Fibroblast of lung (primary cell): ENCODE measurements at places on chromosomes 13 and 19. TPM values are rescaled to one million over a fixed set of nuclear protein-coding genes. Genes with fewer than 3 reads are reported as not detected.
A peak's percentile ranks its signal among the peaks of the same experiment; 100 is the strongest.

The ZNF613 gene
- 10.8 and 11.2 TPM in 2 replicates for total RNA-seq

The PCDH9 gene
- total RNA-seq, result 0.26 and 0.50 TPM in 2 replicates

The ARL11 gene
- under 0.01 TPM in 1 of 2 replicates, not detected in the other for total RNA-seq

The TBXA2R gene
- 0.77 and 1.8 TPM in 2 replicates for total RNA-seq

The PEG3 gene
- 3.9 and 5.6 TPM in 2 replicates for total RNA-seq

The C5AR2 gene
- under 0.01 TPM in 1 of 2 replicates, not detected in the other for total RNA-seq

The OR1I1 gene
- not detected in 2 replicates for total RNA-seq

The ELL gene
- 17.7 and 18.7 TPM in 2 replicates for total RNA-seq

The ZNF540 gene
- 1.0 and 1.3 TPM in 2 replicates for total RNA-seq

DNA sequence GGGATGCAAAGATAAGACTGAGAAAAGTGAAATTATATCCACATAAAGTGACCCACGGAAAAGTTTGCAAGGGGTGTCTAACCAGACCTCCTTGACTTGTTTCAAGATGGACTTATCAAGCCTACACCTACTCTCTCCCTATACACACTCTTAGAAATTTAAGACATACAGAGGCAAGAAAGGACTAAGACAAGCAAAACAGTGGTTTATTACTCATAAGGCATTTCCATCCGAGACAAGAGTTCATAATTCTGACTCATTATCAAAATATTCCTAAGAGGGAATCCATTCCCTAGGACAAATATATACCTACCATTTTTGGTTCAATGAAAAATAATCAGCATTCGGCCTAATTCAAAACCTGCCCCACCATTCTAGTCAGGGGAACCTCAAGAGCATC is 232.6 kb upstream of the GPC6 start:
- DNase-seq, result peak; percentile 48

DNA sequence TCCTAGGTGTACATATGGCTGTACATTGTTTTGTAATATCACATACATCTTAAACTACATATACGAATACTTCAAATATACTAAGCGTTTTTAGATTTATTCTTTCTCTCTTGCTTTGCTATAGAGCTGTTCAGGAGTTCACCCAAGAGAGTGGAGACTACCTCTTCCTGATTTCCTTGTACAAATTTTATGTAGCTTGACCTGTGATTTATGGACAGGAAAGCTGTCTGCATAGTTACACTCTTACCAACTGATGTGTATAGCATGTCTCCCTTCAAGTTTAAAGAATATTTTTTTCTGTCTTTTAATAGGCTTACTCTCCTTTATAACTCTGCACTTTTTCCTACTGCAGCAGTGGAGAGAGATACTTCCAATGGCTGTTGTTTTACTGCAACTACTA is 428.7 kb downstream of the NDFIP2 start:
- DNase-seq, result no peak

- peak; percentile 75 for DNase-seq
These were observed 7.0 kb downstream of the PLVAP start for GRCh38 chr19:17370026-17370587.

- DNase-seq, result no peak
These were observed 1328.8 kb downstream of the OLFM4 start for GRCh38 chr13:54357284-54357933.

GRCh38 chr13:38685974-38686576 is 802 bp upstream of the FREM2 start:
- peak; percentile 18 for DNase-seq

DNA sequence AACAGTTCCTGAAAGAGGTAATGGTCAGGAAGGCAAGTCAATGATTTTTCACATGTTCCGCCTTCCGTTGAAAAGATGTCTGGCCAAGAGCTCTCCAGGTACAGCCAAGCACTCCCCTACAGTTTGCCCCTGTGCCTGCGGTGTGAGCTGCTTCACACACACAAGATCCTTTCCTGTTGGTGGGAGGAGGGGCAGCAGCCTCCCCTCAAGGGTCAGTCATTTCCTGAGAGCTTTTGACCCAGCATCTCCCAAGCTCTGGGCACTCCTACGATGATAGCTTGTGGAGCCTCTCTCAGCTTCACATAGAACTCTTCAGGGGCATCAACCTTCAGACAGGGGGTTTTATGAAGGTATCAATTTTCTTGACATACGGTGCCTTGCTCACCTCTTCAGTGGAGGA is 86.9 kb downstream of the DOCK9 start:
- DNase-seq, result no peak

DNA sequence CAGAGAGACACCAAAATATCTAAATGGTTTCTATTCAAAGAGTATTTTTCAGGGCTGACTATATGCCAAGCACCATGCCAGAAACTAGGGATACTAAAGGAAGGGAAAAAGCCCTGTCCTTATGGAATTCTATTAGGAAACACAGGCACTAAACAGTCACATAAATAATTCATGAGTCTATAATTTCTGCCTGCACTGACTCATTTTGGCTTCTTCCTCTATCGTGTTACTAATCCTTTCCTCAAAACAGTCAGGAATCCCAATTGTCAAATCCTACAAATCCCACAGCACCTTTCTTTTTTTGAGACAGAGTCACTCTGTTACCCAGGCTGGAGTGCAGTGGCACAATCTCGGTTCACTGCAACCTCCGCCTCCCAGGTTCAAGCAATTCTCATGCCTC is 29.2 kb downstream of the XPO4 start:
- DNase-seq, result peak; percentile 70

- peak; percentile 61 for DNase-seq
These were observed 1.3 kb downstream of the NECTIN2 start for GRCh38 chr19:44847144-44848035.

DNA sequence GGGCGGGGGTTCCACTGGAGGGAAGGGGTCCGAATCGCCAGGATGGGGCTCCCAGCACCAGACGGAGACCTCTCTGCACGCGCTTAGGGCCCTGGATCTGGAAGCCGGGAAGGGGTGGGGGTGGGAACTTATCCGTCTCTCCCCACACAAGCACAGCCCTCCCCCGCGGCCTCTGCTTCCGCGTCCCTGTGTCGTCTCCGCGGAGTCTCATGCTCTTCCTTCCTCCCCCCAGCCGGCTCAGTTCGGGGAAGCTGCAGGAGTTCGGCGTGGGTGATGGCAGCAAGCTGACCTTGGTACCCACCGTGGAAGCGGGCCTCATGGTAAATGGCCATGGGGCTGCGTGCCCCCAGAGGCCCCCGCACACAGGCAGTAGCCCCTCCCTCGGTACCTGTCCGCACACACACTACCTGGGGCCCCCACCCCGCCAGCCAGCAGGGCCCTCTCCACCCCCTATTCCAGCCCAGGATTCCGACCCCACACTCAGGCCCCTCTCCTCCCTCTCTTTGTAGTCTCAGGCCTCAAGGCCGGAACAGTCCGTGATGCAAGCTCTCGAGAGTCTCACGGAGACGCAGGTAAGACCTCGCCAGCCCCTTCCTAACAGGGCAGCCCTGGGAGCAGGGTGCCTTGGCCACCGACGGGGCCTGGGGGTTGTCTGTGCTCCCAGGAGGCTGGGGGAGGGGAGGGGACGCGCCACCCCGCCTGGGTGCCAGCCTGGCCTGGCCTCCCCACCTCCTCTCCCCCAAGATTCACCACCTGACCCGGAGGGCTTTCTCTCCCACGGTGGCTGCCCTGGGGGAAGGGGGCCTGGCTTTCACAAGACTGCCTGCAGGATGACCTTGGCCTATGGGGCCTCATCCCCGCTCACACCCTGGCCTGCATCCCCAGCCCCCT is 3.2 kb downstream of the MIDN start:
- DNase-seq, result peak; percentile 72

- DNase-seq, result no peak
These were observed 10.6 kb upstream of the ZNF556 start for GRCh38 chr19:2856457-2857050.

DNA sequence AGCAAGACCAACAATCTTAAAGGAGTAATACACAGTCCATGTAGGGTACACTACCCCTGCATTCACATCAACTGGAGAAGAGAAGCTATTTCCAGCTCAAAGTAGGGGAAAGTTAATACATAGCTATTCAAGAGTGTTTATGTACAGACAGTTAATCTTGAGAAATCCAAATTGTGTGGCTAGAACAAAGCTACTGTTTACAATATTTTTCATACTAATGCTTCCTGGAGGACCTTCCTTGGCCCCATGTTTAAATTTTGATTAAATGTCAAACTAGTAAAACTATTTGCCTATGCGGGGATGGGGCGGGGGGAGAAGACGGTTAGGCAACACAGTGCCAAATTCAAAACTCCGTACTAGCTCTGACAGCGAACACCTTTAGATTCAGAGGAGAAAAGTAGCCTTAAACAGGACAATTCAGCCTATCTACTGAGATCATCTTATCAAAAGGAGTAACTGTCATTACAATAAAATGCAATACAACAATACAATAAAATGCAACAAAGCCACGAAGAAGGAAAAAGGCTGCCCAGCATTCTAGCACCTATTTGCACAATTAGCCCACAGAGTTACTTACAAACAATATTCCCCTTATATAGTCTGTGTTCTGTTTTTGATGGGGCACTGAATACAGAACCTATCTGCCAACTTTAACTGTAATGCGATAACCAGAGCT is 29.1 kb downstream of the BRD4 start:
- DNase-seq, result peak; percentile 80

- DNase-seq, result no peak
These were observed 1.0 kb downstream of the IFT88 start for GRCh38 chr13:20567881-20568528.

DNA sequence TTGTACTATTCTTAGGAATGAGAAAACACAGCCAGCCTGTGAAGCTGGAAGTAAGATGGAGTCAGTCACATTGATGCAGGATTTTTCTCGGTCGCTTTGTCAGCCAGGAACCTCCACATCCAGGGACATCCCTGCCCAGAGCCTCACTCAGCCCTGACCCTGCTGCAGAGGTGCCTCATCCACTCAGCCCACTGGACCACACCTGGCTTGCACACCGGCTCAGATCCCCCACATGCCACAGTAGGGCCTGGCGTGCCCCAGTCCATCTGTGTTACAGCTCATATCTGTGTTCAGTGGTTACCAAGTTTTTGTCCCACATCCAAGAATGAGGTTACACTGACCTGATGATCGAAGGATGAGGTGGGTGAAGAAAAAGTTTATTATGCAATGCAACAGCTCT is 1315.4 kb downstream of the SLITRK1 start:
- DNase-seq, result no peak

- peak; percentile 82 for DNase-seq
These were observed 2.2 kb downstream of the ABCC4 start for GRCh38 chr13:95298971-95299621.

GRCh38 chr19:13099073-13099999 is 3.3 kb downstream of the LYL1 start:
- DNase-seq, result no peak

GRCh38 chr19:16581145-16581970 is 9.1 kb upstream of the SLC35E1 start:
- no peak for DNase-seq

- peak; percentile 51 for DNase-seq
These were observed 175.3 kb downstream of the ZIC5 start for GRCh38 chr13:99796175-99796819.

GRCh38 chr19:14102102-14102696 is 11.6 kb upstream of the SAMD1 start:
- no peak for DNase-seq

DNA sequence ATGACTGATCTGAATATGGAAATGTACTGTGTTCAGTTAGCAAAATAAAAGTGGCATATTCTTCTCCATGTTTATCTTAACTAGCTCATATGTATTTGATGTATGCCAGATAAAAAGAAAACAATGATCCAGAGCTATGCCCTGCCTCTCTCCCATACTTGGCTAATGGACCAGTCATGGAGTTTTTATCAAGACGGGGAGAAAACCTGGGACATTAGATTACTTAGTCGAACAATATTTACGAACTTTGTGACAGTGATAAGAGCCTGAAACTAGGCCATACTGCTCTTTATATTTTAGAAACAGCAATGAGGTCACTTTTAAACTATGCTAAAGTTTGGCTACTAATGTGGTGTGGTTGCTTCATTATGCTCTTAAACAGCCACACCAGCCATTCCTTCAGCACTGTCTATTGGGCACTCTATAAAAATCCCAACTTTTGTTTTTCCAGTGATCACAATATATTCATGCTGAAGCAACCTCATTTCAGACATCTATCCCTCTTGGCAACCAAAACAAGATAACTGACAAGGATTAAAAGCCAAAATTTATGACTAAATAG is 265.0 kb downstream of the FGF14 start:
- peak; percentile 30 for DNase-seq

DNA sequence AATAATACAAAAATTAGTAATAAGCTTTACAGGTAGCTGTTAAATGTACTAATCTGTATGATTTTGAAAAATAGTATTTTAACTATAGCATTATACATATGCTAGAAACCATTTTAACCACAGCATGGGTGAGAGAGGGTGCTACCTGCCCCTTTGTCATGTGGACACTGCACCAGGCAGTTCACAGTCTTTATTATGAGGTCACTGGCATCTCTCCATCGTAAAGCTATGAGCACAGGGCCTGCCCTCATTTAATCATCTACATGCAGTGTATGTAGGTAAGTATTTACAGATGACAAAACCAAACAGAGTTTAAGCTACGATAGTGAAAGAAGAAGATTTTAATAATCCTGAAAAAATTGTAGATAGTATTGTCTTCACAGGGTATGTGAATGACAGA is 21.7 kb downstream of the EDNRB start:
- no peak for DNase-seq

- peak; percentile 41 for DNase-seq
These were observed 16.2 kb downstream of the NUFIP1 start for GRCh38 chr13:44972956-44973581.

DNA sequence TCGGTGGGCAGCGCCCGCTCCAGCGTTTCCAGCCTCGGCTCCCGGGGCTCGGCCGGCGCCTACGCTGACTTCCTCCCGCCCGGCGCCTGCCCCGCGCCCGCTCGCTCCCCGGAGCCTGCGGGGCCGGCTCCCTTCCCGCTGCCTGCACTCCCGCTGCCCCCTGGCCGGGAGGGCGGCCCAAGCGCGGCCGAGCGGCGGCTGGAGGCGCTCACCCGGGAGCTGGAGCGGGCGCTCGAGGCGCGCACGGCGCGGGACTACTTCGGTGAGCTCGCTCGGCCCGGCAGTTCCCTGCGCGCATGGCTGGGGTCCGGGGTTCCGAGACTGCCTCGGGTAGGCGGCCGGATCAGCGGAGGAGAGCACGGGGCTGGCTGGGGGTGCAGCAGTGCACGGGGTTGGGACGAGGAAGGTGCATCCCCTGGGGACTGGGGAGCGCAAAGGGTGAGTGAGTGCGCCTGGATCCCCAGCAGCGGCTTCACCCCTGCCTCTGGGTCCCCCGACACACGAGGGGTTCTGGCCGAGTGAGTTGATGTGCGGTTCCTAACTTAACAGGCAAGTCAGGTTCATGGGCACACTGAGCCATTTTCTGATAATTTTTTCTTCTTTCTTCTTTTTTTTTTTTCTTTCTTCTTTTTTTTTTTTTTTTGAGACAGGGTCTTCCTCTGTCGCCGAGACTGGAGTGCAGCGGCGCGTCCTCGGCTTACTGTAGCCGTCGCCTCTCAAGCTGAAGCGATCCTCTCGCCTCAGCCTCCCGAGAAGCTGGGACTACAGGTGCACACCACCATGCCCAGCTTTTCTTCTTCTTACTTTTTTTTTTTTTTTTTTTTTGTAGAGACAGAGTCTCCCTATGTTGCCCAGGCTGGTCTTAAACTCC is 1.1 kb downstream of the WTIP start:
- peak; percentile 61 for DNase-seq

- DNase-seq, result no peak
These were observed 20.8 kb upstream of the SEMA6B start for GRCh38 chr19:4580021-4580901.
